ENCODE measurements at places on chromosomes 16 and 17.

DNA sequence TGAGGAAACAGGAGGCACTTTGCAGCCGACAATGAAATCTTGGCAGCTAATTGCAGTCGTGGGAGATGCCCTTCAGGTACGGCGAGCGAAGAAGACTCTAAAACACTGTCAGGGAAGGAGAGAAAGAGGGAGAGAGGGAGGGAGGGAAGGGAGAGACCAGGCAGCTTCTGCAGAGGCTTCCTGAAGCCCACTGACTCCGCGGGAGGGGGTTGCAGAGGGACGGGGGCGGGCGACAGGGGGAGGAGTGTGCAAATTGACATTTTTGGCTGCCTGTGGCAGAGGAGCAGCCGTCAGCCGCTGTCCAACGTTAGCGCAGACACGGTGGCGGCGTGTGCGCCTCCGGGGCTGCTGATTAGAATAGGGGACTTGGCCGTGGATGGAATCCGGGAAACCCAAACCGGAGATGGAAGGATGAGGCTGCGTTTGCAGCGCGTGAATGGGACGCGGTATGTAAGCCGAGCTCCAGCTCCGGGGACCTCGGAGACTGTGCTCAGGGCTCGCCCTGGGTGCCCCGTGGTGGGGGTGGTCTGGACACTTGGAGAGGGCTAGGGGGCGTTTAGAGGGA lies 849.1 kb upstream of the RBFOX1 start:
- DNase-seq: no peak

DNA sequence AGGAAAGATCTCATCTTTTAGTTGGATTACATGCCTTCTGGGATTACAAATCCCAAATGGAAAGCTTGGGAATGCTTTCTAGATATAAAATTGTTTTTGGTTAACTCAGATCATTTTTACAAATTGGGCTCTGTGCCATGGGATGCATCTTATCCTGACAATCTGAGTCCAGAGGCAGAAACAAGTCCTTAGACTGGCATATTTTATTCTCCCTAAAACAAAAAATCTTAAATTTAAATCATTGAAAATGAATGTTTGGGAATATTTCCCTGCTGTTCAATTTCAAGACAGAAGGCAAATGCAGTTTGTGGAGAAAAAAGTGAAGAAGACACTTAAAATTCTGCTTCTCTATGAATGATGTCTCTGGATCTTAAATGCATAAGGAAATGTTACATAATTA lies 456.6 kb upstream of the GOT2 start:
- DNase-seq: no peak

DNA sequence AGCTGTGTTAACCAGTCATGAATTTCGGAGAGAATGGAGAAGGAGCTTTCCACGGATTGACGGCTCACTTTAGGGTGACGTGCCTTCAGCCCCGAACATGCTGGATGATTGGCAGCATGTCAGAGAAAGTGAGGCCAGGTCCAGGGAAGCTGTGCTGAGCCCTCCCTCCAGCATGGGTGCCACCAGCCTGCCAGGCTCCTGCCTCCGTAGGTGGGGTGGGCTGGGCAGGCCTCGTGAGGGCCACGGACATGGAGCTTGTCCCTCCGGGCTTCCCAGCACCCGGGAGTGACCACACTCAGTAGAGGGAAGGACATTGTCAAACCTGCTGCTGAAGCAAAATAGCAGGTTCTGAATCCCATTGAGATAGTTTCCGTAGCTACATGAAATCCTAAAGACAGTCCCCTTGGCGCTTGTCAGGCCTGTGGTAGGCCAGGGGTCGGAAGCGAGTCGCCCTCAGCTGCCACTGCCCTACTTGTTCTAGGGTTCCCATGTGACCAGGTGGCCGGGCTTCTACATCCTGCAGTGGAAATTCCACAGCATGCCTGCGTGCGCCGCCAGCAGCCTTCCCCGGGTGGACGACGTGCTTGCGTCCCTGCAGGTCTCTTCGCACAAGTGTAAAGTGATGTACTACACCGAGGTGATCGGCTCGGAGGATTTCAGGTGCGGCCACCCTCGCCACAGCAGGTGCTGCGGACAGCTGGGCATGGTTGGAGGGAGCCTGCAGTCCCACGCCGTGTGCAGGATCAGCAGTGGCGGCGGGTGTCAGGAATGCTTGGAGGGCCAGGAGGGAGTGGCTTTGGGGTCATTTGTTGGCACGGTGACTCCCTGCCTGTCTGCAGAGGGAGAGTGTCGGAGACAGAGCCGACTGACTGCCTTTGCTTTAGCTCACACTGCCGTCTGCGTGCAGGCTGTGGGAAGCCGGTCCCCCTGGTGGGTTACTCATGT lies 72.3 kb downstream of the SEC14L1 start:
- no peak for DNase-seq

DNA sequence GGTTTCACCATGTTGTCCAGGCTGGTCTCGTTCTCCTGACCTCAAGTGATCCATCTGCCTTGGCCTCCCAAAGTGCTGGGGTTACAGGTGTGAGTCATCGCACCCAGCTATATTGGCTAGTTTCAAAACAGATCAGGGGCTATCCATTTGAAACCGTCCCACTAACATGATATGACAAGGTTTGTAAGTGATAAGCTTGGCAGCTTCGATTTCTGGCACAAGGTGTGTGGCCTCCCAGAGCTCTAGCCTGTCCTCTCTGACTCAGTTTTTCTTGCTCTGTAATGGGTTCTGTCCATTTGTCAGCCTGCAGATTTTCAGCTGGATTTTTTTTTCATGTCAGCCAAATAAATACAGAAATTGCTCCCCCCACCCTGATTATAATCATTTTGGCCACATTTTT lies 31.8 kb upstream of the TENT4B start:
- DNase-seq: no peak

GRCh38 chr17:57650548-57650947 lies 94.6 kb downstream of the CCDC182 start:
- DNase-seq: no peak

DNA sequence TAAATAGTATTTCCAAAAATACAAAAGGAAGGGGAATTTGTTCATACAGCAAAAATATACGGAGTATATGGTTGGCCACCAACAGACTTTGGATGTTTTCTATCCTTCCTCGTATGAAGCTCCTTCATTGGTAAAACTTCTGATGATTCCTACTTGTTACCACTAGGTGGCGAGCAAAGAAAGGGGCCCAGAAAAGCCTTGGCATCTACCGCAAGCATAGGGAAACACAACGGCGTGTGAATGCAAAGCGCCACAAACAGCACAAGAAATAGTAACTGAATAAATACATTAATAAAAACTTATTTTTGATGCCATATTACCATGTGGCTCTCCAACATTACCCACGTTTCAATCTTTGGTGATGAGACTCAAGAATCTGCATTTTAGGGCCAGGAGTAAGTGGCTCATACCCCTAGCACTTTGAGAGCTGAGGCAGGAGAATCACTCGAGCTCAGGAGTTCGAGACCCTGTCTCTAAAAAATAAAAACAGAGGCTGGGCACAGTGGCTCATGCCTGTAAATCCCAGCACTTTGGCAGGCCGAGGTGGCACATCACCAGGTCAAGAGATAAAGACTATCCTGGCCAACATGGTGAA lies 34.5 kb downstream of the YWHAE start:
- peak; percentile 75 for DNase-seq

GRCh38 chr16:56262148-56262547 lies 70.9 kb downstream of the GNAO1 start:
- no peak for DNase-seq

DNA sequence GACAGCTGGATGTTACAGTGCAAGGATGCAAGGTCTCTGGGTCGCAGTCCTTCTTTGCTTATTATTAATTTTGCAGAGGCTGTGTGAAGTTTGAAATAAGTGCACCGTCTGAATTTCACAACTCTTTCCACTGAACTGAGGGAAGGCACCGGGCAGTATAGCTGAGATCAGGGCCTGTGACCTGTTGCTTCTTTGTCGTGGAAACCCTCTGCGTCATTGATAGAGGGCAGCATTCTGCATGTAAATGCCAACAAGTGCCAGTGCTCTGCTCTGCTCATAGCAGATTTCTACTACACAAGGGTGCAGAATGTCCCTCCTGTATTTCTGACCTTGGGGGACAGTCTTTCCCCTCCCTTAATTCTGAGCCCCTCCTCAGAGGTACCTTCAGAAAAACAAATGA lies 26.0 kb downstream of the CD300LF start:
- DNase-seq: peak; percentile 75

All from CD14-positive monocyte (primary cell).